ENCODE measurements at places on chromosomes 1 and 21. TPM values are rescaled to one million over a fixed set of nuclear protein-coding genes. Genes with fewer than 3 reads are reported as not detected.

The CPLANE2 gene
- total RNA-seq = 5.2 TPM

The INSRR gene
- 0.03 TPM for total RNA-seq

The CYP4X1 gene
- 1.7 TPM for total RNA-seq

The TDRD5 gene
- 0.23 TPM for total RNA-seq

The ASAP3 gene
- 25.8 TPM for total RNA-seq

The SETSIP gene
- total RNA-seq = not detected

The MARK1 gene
- 1.1 TPM for total RNA-seq

The LCE1A gene
- total RNA-seq = not detected

The CFAP126 gene
- not detected for total RNA-seq

The NOS1AP gene
- total RNA-seq = 1.7 TPM

The GNAT2 gene
- total RNA-seq = not detected

GRCh38 chr1:2192031-2192995, 2.3 kb downstream of the FAAP20 start:
- H3K36me3 ChIP-seq = no peaks in the 10 kb centered on the region
- no peak for DNase-seq
- no peaks in the 10 kb centered on the region for H3K27me3 ChIP-seq
- no peak overlapping the region for H3K27ac ChIP-seq
- no peaks in the 10 kb centered on the region for H3K4me1 ChIP-seq
- H3K4me3 ChIP-seq = no peak overlapping the region

DNA sequence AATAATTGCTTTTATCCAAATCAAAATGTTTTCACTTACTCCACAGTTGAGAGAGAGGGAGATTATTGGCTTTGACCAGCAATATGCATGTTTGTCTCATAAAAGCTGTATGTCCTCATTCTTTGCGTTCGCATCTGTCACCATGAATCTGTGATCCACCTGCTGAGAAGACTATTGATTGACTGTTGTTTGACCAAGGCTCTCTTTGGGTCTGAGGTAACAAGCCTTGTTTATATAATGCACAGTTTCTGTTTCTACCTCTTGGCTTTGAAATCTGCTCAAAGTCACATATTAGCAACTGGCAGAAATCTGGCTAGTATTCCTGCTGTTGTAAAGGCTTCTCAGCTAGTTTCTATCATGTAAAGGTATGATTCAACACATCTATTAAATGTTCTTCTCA, 157.0 kb downstream of the LYPLAL1 start:
- no peaks in the 10 kb centered on the region for H3K36me3 ChIP-seq
- no peak for DNase-seq
- H3K27me3 ChIP-seq = no peaks in the 10 kb centered on the region
- H3K27ac ChIP-seq = no peak overlapping the region
- H3K4me1 ChIP-seq = peaks cover 13% of the 10 kb centered on the region

DNA sequence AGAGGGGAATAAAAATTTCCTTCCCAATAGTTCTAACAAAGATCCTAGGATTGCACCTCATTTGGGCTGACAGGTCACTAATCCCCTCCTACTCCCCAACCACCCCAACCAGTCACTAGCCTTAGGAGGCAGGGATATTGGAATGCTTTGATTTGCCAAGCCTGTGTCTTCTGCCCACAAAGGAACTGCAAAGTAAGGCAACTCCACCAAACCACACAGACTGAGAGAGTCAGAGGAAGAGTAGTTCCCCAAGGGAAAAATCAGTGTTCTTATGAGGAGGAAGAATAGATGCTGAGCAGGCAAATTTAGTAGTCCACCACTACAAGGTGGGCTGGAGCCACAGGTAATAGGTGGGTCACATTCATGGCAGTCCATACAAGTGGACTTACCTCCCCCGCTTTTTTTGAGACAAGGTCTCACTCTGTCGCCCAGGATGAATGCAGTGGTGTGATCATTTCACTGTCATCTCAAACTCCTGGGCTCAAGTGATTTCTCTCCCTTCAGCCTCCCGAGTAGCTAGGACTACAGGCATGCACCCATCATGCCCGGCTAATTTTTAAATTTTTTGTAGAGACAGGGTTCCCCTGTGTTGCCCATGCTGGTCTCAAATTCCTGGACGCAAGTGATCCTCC, 3.7 kb upstream of the TMEM39B start:
- H3K4me1 ChIP-seq = no peaks in the 10 kb centered on the region
- no peak for DNase-seq
- no peak overlapping the region for H3K27ac ChIP-seq
- H3K27me3 ChIP-seq = no peaks in the 10 kb centered on the region
- no peaks in the 10 kb centered on the region for H3K36me3 ChIP-seq
- no peak overlapping the region for H3K4me3 ChIP-seq

GRCh38 chr1:87950369-87950768, 621.7 kb downstream of the LMO4 start:
- H3K27me3 ChIP-seq = no peaks in the 10 kb centered on the region
- H3K36me3 ChIP-seq = no peaks in the 10 kb centered on the region
- no peak overlapping the region for H3K27ac ChIP-seq
- H3K4me3 ChIP-seq = no peak overlapping the region
- no peaks in the 10 kb centered on the region for H3K4me1 ChIP-seq
- no peak for DNase-seq

DNA sequence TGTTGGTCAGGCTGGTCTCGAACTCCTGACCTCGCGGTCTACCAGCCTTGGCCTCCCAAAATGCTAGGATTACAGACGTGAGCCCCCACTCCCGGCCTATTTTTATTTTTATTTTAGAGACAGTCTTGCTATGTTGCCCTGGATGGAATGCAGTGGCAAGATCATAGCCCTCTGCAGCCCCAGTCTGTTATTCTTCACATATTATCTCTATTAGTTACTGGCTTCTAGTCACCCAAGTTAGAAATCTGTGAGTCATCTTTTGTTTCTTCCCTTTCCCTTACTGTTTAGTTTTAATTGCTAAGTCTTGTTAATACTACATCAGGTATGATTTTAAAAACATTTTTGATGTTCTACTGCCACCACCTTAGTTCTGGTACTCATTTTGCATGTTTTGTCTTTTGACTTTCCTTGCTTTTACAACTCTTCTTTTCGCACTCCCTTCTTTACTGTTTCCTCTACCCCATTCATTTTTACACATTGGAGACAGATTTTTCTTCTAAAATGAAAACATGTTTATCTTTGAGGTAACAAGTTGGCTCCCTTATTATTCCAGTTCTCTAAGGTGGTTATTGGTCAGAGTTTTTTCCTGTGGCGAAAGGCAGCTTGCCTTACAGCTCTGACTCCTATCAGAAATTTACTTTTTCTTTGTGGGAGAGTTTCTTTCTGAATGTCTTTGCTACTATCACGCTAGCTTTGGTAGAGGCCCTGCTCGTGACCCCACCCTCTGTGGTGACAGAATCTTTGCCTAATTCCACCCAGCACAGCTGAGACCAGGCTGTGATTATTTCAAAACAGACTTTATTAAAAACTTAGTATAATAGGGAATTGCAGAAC, 19.5 kb downstream of the ZMYM4 start:
- no peak for DNase-seq
- H3K4me1 ChIP-seq = peaks cover 9% of the 10 kb centered on the region
- no peak overlapping the region for H3K27ac ChIP-seq
- H3K4me3 ChIP-seq = no peak overlapping the region
- no peaks in the 10 kb centered on the region for H3K27me3 ChIP-seq

DNA sequence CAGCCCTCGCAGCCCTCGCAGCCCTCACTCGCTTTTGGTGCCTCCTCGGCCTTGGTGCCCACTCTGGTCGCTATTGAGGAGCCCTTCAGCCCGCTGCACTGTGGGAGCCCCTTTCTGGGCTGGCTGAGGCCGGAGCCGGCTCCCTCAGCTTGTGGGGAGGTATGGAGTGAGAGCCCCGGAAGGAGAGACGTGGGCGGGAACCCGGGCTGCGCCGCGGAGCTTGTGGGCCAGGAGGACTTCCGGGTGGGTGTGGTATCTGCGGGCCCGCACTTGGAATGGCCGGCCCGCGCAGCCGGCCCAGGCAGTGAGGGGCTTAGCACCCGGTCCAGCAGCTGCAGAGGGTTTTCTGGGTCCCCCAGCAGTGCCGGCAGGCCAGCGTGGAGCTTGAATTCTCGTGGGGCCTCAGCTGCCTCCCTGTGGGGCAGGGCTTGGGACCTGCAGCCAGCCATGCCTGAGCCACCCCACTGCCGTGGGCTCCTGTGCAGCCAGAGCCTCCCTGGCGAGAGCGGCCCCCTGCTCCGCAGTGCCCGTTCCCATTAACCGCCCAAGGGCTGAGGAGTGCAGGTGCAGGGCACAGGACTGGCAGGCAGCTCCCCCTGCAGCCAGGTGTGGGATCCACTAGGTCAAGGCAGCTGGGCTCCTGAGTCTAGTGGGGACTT, 9.9 kb upstream of the CFHR2 start:
- no peak overlapping the region for H3K4me3 ChIP-seq
- H3K36me3 ChIP-seq = no peaks in the 10 kb centered on the region
- no peaks in the 10 kb centered on the region for H3K4me1 ChIP-seq

- no peaks in the 10 kb centered on the region for H3K4me1 ChIP-seq
- no peaks in the 10 kb centered on the region for H3K27me3 ChIP-seq
- DNase-seq = no peak
- no peaks in the 10 kb centered on the region for H3K36me3 ChIP-seq
- no peak overlapping the region for H3K4me3 ChIP-seq
- no peak overlapping the region for H3K27ac ChIP-seq
Observed at GRCh38 chr1:162026881-162027280, 3.2 kb upstream of the OLFML2B start.

- H3K27ac ChIP-seq = no peak overlapping the region
- DNase-seq = no peak
- H3K4me3 ChIP-seq = no peak overlapping the region
- H3K4me1 ChIP-seq = no peaks in the 10 kb centered on the region
Observed at GRCh38 chr1:239457491-239458143, 71.2 kb downstream of the CHRM3 start.

DNA sequence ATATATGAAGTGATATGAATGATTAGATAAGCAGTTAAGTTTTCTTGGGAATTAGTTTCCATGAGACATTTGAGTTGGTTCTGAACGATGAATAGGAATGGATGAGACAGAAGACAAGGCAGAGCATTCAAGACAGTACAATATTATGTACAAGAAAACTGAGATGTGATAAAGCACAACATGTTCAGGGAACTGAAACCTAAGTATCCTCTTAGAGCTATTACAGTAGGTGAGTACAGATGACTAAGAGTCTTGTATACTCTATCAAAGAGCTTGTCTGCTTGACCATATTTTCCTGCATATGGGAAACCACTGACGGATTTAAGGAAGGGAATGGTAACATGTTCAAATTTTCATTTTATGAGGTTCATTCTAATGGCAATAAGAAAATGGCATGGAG, 61.6 kb downstream of the NME7 start:
- H3K36me3 ChIP-seq = no peaks in the 10 kb centered on the region
- no peak overlapping the region for H3K4me3 ChIP-seq
- H3K27ac ChIP-seq = no peak overlapping the region

DNA sequence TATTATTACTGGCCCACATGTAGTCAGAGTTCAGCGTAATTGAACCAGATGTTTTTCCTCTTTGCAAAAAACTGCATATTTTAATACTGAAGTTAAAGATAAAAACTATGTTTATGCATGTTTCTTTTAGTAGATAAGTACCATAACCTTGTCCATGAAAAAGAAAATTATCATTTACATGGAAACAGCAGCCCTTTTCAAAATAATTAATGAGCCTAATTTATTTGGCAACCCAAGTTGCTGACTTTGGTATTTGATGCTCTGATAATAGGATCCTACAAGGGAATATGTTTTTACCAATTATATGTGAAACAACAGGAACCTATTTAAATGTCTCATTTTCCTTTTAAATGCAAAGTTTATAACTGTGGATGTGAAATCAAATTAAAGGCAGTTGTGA, 281.3 kb upstream of the C1orf105 start:
- DNase-seq = no peak
- no peaks in the 10 kb centered on the region for H3K27me3 ChIP-seq
- H3K4me3 ChIP-seq = peak overlapping the region; percentile 1
- no peak overlapping the region for H3K27ac ChIP-seq

DNA sequence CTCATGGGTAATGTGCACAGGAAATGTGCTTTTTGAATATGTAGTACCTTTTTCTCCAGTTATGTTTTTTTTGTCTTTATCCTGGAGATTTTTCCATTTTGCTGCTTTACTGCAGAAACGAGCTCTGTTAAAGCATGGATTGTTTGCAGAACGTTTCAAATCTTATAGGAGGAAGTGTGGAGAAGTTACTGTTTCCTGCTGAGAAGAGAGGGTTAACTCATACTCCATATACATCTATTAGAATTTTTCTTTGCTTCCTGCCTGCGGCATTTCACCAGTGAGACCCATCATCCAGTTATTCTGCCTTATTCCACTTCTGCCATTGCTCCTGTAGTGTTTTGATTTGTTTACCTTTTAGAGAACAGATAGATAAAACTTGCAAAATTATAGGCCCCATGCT, 2.0 kb downstream of the RPRD2 start:
- H3K36me3 ChIP-seq = no peaks in the 10 kb centered on the region
- peak overlapping the region; percentile 61 for H3K4me3 ChIP-seq
- DNase-seq = no peak
- peak overlapping the region; percentile 99 for H3K27ac ChIP-seq
- peaks cover 12% of the 10 kb centered on the region for H3K4me1 ChIP-seq

GRCh38 chr1:21573971-21574465, 64.8 kb downstream of the ALPL start:
- DNase-seq = no peak
- H3K4me3 ChIP-seq = no peak overlapping the region

- peaks cover 38% of the 10 kb centered on the region for H3K36me3 ChIP-seq
- H3K4me3 ChIP-seq = no peak overlapping the region
- no peaks in the 10 kb centered on the region for H3K27me3 ChIP-seq
- DNase-seq = no peak
- H3K4me1 ChIP-seq = no peaks in the 10 kb centered on the region
Observed at GRCh38 chr21:44858291-44858690, 15.2 kb downstream of the PTTG1IP start.

- DNase-seq = no peak
- H3K4me1 ChIP-seq = no peaks in the 10 kb centered on the region
- H3K27me3 ChIP-seq = no peaks in the 10 kb centered on the region
- no peak overlapping the region for H3K27ac ChIP-seq
Observed at GRCh38 chr1:170367615-170368014, 164.4 kb upstream of the GORAB start.

- H3K27ac ChIP-seq = no peak overlapping the region
- H3K4me3 ChIP-seq = no peak overlapping the region
- no peaks in the 10 kb centered on the region for H3K36me3 ChIP-seq
- DNase-seq = no peak
Observed at GRCh38 chr1:163213626-163214025, 10.9 kb upstream of the RGS5 start.

GRCh38 chr1:78790174-78790573, 140.5 kb downstream of the IFI44 start:
- H3K27me3 ChIP-seq = no peaks in the 10 kb centered on the region
- DNase-seq = no peak
- H3K4me3 ChIP-seq = no peak overlapping the region
- no peaks in the 10 kb centered on the region for H3K36me3 ChIP-seq
- H3K27ac ChIP-seq = no peak overlapping the region

DNA sequence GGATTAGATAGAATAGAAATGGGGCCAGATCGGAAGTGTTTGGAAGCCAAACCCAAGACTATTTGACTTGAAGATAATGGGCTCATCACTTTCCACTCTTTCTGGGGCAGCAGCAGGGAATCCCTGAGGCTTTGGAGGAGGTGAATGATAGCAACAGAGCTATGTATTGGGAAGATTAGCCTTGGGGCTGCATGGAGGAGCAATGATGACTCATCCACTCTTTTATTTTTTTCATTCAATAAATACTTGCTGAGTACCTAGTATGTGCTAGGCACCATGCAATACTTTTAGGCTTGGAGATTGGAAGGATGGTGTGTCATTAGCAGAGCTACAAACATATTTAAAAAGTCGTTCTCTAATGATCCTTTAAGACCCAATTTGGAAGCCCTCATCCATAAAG, 166.9 kb upstream of the FOXD3 start:
- H3K27me3 ChIP-seq = no peaks in the 10 kb centered on the region
- DNase-seq = no peak
- no peak overlapping the region for H3K4me3 ChIP-seq
- no peaks in the 10 kb centered on the region for H3K4me1 ChIP-seq
- H3K27ac ChIP-seq = no peak overlapping the region

- no peak overlapping the region for H3K27ac ChIP-seq
- no peak for DNase-seq
Observed at GRCh38 chr1:72355899-72356298, 73.6 kb upstream of the NEGR1 start.
